ENCODE measurements at places on chromosomes 13 and 19.

DNA sequence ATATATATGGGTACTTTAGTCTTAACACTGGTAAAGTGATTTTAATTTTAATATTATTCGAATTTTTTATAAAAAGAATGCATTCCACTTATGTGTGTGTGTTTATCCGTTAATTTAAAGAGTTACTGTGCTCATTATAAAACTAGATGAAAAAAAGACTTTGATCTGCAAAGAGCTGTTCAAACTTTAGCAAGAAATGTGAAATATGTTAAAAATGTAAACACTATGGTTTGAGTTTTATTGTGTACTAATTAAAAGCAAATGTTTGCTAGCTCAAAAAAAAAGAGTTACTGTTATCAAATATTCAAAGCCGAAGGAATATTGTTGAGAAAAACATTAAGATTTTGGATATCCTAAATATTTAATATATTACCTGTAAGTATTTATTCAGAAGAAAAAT lies 34.5 kb downstream of the UFM1 start:
- H3K27ac ChIP-seq = no peak overlapping the region
- no peak overlapping the region for H3K4me3 ChIP-seq
- no peaks in the 10 kb centered on the region for H3K27me3 ChIP-seq
- peaks cover 9% of the 10 kb centered on the region for H3K4me1 ChIP-seq

DNA sequence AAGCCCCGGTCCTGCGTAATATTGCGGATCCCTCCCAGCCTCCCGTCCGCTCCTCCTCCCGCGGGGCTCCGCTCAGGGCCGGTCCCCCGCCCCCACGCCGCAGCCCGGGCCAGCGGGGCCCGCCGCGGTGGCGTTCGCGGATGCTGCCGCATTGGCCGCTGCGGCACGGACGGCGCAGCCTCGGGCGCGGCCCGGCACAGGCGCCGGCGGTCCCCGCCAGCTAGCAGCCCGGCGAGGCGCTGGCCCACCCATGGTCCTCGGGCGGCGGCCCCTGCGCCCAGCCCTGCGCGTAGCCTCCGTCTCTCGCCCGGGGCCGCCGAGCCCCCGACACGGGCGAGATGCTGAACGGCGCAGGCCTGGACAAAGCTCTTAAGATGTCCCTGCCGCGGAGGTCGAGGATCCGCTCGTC lies at the start of gene ATP8A2:
TSS of gene ATP8A2 (plus strand) at position 100 of the 409 bp plus-strand sequence. CDS start at position 339, 239 bp downstream.
- peaks cover 2% of the 10 kb centered on the region for H3K4me1 ChIP-seq
- no peak within 1 kb of the TSS for H3K27ac ChIP-seq
- no peaks in the 10 kb centered on the region for H3K36me3 ChIP-seq
- peaks cover 80% of the 10 kb centered on the region for H3K27me3 ChIP-seq

DNA sequence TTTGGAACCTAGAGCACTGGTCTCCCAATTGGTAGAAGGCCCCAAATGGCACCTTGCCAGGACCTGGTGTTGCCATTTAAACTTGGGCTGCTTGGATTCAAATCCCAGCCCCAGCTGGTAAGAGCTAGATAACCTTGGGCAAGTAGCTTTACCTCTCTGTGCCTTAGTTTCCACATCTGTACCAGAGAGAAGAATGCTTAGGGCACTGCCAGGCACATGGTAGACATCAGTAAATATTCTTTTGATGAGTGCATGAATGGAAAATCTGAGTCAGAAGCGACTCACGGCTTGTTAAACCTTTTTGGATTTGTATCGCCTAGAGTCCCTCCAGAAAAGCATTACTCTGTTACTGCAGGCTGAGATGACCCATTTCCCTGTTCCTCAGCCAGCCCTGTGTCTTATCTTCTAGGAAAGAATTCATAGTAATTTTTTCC lies 90.9 kb downstream of the SIPA1L3 start:
- peaks cover 16% of the 10 kb centered on the region for H3K36me3 ChIP-seq
- H3K4me1 ChIP-seq = peaks cover 6% of the 10 kb centered on the region
- H3K4me3 ChIP-seq = no peak overlapping the region

GRCh38 chr13:102020611-102021216 lies 381.1 kb downstream of the FGF14 start:
- no peak overlapping the region for H3K27ac ChIP-seq
- H3K4me1 ChIP-seq = no peaks in the 10 kb centered on the region
- no peak overlapping the region for H3K4me3 ChIP-seq
- DNase-seq = no peak

GRCh38 chr19:40685563-40685962 lies 4.9 kb downstream of the NUMBL start:
- peaks cover 10% of the 10 kb centered on the region for H3K36me3 ChIP-seq
- no peaks in the 10 kb centered on the region for H3K4me1 ChIP-seq
- no peaks in the 10 kb centered on the region for H3K27me3 ChIP-seq
- H3K27ac ChIP-seq = no peak overlapping the region

DNA sequence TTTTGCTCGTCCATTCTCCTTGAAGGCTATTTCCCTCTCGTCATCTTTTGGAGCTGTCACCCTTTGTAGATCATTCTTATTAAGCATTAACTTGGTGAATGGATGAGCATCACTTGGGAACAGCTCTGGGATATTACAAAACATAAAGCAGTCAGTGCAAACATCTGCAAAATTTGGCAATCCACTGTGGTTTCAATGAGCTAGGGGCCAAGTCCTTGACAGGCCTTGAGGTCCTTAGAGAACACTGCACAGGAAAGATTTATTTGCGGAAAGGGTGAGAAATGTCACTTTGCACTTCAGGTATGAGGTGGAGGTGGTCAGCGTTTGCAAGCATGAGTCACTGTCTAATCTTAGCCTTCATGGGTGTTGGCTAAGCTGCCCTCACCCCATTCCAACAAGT lies 239.7 kb upstream of the MAB21L1 start:
- peaks cover 11% of the 10 kb centered on the region for H3K27me3 ChIP-seq
- no peak for DNase-seq
- H3K27ac ChIP-seq = no peak overlapping the region

DNA sequence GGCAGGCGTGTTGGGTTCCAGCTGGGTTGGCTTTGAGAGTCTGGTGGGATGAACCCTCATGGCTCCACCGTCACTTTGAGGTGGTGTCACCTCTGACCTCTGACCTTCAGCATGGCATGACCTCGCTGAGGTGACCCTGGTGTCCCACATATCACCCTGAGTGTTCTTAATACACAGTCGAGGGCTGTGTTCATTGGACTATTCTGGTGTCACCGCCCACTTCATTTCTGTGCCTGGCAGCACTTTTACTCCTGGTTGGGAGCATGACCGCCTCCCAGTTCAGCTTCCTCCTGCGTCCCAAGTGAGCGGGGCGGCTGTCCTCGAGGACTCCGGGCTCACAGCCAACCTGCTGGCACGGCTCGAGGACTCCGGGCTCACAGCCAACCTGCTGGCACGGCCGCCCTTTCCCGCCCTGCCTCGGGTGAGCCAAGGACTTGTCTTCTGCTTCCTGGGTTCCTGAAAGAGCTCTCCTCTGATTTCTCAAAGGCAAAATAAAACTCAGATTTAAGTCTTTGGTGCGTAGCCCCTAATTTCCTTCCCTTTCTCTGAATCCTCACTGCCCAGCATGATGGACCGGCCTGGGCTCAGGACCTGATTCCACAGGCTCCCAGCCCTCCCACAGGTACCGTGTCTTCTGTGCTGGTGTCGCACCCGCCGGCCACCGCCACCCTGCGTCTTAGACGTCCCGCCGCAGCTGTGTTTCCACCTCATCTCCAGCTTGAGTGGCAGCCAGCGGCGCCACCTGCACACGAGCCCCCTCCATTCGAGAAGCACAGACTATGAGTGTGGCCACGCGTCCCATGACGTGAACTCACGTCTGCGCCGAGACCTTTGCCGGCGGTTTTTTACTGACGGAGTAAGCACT lies 10.4 kb downstream of the ATP4B start:
- peak overlapping the region; percentile 48 for H3K27ac ChIP-seq
- peaks cover 21% of the 10 kb centered on the region for H3K36me3 ChIP-seq
- no peaks in the 10 kb centered on the region for H3K4me1 ChIP-seq
- no peak for DNase-seq
- H3K27me3 ChIP-seq = no peaks in the 10 kb centered on the region
- no peak overlapping the region for H3K4me3 ChIP-seq

DNA sequence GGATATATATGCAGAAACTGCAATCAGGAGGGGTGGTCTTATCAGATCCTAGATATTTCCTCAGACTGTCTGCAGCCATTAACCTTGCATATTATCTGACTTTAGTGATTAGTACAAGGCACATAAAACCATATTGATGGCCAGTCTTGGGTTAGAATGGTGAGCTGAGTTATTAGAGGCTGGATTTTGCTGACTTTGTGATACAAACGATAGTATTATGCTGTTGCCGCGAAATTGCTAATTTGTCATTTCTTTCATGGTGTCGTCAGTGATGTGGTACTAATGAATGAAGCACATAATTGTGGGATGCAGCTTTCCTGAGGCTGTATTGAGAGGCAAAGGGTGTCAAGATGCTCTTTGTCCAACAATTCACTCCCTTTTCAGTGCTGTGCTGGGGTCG lies 172.5 kb downstream of the TEX29 start:
- DNase-seq = no peak
- H3K27me3 ChIP-seq = peaks cover 16% of the 10 kb centered on the region
- H3K4me1 ChIP-seq = peaks cover 9% of the 10 kb centered on the region

- H3K27me3 ChIP-seq = peaks cover 4% of the 10 kb centered on the region
- no peaks in the 10 kb centered on the region for H3K4me1 ChIP-seq
- no peak overlapping the region for H3K4me3 ChIP-seq
- DNase-seq = no peak
- H3K27ac ChIP-seq = no peak overlapping the region
Measured at GRCh38 chr13:75945841-75946482, 309.8 kb downstream of the LMO7 start.

DNA sequence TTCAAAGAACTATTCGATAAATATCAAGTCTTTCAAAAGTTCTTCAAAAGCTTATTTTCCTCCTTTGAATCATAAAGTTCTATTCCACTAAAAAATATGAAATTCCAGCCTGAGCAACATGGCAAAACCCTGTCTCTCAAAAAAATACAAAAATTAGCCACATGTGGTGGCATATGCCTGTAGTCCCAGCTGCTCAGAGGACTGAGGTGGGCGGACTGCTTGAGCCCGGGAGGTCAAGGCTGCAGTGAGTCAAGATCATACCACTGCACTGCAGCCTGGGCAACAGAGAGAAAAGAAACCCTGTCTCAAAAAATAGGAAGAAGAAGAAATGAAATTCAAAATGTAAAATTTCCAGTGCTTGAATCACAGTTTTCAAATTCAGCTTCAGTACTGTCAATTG lies 24.6 kb downstream of the CAB39L start:
- H3K27ac ChIP-seq = no peak overlapping the region
- H3K4me3 ChIP-seq = no peak overlapping the region
- H3K36me3 ChIP-seq = no peaks in the 10 kb centered on the region
- no peaks in the 10 kb centered on the region for H3K27me3 ChIP-seq

GRCh38 chr13:26663791-26664190 lies 96.8 kb downstream of the GPR12 start:
- H3K4me1 ChIP-seq = peaks cover 15% of the 10 kb centered on the region
- no peak for DNase-seq
- peak overlapping the region; percentile 89 for H3K27ac ChIP-seq
